Epithelial cell of esophagus (primary cell): ENCODE measurements at places on chromosomes 16 and 17.

GRCh38 chr16:75195811-75196790 lies 10.9 kb downstream of the CTRB2 start:
- no peak for DNase-seq

GRCh38 chr17:40984226-40984625 lies at the start of gene KRT40:
Gene KRT40, minus strand, starts transcription at chr17:40984326. Its CDS starts 53 bp downstream, at chr17:40984273.
- DNase-seq, result no peak

DNA sequence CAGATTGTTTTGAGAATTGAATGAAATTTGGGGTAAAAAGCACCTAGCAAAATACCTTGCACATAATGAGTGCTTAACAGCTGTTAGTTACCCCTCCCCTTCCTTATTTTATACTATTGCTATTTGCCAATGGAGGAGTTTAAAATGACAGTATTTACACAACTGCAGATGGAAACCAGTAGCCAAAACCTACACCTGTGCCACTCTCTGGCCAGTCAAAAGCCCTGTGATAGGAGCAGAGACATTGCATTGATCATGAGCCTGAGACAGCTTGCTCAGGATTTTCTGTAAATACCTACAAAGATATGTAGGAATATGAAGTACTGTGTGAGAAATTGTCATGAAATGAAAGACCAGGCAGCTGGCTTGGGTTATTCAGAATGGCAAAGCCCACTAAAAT lies 115.3 kb upstream of the HLF start:
- no peak for DNase-seq

GRCh38 chr16:10608687-10609401 lies 28.4 kb upstream of the EMP2 start:
- no peak for DNase-seq

DNA sequence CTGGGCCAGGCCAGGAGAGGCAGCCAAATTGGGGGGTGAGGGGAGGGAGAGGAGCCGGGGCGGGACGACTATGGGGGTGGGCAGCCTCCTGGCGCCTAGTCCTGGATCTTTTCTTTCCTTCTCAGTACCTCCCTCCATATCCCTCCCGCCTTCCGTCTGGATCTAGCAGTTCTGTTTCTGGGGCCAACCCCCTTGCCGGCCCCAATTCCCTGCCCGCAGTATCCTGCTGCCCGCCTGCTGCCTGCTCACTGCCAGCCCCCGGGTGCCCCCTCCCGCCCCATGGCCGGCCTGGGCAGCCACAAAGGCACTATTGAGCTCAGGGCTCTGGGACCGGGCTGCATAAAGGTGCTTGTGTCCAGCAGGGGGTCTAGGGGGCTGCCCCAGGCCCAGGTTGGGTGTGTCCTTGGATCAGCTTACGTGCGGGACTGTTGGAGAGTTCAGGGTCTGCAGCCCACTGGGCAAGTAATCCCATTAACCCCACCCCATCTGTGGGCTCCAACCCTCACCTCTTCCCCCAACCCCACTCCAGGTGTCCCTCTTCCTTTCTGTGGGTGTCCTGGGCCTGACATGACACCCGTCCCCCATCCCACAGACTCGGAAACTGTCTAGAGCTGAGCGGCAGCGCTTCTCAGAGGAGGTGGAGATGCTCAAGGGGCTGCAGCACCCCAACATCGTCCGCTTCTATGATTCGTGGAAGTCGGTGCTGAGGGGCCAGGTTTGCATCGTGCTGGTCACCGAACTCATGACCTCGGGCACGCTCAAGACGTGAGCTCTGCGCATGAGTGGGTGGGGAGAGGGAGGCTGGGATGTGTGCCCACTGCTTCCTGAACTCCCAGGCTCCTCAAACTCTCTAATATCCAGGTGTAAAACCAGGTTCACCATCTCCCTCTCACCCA lies 2.0 kb downstream of the WNK4 start:
- no peak for DNase-seq

DNA sequence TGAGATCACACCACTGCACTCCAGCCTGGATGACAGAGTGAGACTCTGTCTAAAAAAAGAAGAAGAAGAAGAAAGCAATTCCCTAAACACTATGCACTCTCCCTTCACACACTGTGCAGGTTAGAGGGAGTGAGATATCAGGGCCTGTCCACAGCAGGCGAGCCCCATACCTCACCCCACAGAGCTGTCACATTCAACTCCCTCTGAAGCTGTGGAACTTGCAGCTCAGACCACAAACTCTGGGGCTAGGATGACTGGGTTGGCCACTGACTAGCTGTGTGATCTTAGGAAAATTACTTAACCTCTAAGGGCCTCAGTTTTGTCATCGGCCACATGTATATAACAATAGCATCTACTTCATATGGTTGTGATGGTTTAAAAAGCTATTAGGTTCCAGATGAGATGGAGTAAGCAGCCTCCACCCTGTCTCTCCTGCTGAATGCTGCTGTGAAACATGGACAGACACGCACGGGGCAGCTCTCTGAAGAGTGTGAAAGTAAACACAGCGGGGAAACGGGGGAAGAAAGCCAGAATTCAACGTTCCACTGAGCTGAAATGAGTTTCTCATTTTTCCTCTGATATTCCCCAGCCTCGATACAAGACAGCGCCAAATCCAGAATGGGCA lies 13.6 kb upstream of the PYY start:
- no peak for DNase-seq

- no peak for DNase-seq
Measured at GRCh38 chr16:26456074-26456473, 610.7 kb upstream of the C16orf82 start.

GRCh38 chr17:54530398-54530797 lies 370.3 kb upstream of the TOM1L1 start:
- no peak for DNase-seq

DNA sequence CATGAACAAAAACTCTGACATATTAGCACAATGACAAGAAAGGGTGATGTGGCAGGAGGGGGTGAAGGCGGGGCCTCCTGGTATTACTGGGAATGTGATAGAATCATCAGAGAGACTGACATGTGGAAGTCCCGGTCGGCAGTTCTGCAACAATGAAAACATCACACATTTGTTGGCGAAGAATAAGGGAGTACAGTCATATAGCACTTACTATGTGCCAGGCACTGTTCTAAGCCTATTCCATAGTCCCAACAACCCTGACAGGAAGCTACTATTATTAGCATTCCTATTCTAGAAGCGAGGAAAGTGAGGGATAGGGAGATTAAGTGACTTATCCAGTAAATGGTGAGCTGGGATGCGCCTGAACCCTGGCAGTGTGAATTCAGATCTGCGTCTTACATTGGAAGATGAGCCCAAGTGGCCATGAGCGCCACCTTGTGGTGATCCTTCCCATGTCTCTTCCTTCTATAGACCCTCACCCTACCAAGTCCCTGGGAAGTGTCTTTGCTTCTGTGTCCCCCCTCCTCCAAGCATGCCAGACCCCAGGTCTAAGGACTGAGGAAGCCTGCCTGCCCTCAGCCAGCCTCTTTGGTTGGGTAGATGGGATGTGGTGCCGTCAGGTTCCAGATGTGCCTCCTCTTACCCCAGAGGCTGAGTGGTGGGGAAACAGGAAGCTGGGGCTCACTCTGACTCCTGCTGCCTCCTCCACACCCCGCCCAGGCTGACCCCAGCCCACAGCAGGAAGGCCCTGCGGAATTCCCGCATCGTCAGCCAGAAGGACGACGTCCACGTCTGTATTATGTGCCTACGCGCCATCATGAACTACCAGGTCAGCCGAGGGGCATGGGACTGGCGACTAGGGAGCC lies 14.0 kb downstream of the FMNL1 start:
- DNase-seq, result peak; percentile 83

- DNase-seq, result no peak
Measured at GRCh38 chr16:33877-34647, 19.3 kb downstream of the POLR3K start.

DNA sequence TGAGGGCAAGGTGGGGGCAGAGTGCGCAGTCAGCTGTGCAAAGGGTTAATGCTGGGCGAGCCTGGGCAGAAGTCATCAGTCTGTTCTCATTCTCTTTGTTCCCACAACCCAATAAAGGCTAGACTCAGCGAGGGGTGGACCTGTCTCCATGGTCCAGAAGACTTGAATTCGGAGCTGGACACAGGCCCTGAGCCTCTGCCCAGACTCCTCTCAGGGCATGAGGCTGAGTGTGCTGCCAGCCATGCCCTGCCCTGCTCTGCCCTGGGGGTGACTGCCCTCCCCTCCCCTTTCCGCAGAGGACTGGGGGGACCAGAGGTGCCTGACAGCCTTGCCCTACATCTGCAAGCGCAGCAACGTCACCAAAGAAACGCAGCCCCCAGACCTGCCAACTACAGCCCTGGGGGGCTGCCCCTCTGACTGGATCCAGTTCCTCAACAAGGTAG lies 54.5 kb downstream of the MRC2 start:
- DNase-seq, result no peak

DNA sequence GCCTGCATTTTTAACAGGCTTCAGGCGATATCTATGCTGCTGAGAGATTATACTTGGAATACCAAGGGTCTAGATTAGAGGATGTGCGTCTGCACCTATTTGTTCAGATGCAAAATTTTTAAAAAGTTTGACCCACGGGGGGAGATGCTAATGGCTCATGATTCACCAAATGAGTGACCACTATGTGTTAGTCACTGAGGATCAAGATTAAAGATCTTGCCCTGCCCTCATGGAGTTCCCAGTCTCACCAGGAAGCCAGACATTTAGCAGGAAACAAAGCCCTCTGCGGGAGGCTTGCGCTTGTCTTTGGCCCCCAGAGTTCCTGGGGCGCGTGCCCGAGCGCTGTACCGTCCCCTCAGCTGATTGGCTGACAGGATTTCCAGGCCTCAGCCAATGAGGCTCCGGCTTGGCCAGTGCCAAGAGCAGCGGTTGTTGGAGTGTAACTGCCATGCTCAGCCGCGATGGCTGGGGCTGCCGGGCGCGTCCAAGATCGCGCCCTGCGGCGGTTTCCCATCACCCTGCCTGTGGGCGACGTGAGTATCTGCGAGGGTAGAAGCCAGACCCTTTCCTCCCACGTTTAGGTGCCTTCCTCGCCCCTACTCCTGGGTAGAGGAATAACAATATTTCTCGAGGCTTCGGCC lies 4.5 kb upstream of the DDX19B start:
- no peak for DNase-seq

DNA sequence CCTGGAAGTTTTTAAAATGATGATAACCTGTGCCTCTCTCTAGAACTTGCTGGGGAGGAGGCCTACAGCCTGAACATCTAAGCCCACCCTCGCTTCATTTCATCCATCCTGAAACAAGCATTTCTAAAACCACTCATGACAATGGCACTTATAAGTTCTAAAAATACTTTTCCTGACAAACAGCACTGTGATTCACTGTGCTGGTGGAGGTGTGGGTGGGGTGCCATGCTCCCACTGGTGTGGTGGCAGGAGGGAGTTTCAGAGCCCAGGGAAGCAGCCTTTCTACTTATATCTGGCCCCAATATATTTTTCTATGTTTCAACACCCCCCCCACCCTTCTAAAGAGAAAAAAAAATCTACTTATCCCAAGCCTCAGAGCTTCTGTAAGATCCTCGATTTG lies 52.6 kb downstream of the RAB11FIP4 start:
- DNase-seq, result peak; percentile 15

GRCh38 chr17:47918006-47918405 lies 22.0 kb downstream of the SP2 start:
- DNase-seq, result peak; percentile 41

DNA sequence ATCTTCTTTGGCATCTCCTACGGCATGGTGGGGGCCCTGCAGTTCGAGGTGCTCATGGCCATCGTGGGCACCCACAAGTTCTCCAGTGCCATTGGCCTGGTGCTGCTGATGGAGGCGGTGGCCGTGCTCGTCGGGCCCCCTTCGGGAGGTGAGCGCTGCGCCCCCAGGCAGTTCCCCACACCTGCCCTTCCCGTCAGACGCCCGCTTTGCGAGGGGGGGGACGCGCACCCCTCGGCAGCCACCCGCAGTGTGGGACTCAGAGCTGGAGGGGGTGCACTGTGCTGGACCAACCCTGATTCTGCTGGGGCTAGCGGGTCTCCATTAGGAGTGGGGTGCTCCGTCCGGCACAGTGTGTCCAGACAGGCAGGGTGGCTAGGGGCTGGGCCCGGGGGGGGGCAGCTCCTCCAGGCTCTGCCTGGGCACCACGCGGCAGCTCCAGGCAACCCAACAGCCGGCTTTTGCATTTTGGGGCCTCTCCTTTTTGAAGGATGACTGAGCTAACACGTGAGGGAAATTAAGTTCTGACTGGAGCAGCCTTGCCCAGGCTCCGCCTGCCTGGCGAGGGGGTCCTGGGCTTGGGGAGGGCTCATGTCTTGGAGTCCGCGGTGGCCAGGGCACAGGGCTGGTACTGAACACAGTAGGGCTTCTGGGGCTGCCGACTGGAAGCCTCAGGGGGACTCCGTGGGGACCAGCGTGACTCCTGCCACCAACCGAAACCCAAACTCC lies 9.1 kb downstream of the SLC16A3 start:
- DNase-seq, result no peak

DNA sequence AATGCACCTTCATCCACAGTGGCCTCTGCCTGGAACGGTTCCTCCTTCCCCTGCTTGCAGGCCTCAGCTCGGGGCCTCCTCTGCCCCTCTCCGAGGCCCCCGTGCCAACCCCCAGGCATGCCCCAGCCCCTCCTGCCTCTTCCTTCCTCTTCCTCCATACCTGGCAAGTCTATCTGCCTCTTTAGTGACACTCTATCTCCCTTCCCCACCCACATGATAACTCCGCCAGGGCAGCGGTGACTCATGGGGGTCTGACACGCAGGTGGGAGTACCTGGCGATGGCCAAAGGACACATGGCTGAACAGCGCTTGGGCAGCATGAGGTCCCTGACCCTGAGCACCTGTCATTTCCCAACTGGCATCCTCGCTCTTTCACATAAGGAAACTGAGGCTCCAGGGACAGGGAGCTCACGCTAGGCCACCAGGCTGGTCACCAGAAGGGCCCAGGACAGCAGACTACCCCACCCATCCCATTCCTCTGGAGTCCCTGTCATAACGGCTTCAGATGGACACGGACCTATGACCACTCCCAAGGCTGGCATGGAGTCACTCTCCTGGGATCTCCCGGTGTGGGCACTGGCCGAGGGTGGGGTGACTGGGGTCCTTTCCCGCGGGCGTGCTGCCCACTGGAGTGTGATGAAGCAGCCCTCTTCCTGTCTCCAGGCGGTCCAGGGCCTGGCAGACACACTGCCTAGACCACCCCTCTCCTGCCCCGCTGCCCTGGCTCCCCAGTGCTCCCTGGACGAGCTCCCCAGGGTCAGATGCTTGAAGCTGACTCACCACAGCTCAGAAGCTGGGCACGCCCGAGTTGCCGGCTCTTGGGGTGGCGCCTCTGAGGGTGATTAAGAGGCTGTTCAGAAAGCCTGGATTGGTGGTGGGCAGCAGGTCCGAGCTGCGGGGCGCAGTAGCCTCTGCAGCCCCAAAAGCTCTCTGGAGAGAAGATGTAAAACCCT lies 100.6 kb downstream of the ENGASE start:
- peak; percentile 18 for DNase-seq
